ENCODE measurements at places on chromosomes 12 and 14. TPM values are rescaled to one million over a fixed set of nuclear protein-coding genes. Genes with fewer than 3 reads are reported as not detected.

GRCh38 chr12:52232203-52232673 is 805 bp upstream of the KRT7 start:
- no peak for DNase-seq

- DNase-seq, result no peak
Observed at GRCh38 chr14:64238049-64238448, 56.1 kb downstream of the ESR2 start.

DNA sequence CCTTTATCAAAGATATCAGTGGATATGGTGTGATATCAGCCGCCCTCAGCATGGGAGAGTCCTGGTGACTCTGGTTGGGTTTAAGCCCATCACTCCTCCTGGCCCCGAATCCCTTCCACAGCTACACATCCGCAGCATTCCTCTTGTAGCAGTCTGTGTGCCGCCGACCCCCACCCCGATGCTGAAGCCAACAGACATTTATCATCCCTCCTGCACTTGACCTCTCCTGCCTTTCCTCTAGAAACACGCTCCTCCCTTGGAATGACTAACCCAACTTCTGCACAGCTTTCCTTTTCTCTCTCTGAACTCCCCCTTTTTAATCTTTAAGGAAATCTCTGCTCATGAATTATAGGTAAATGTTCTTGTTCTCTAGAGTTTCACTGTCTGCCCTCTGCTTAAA is 250.9 kb upstream of the FOXN3 start:
- no peak for DNase-seq

DNA sequence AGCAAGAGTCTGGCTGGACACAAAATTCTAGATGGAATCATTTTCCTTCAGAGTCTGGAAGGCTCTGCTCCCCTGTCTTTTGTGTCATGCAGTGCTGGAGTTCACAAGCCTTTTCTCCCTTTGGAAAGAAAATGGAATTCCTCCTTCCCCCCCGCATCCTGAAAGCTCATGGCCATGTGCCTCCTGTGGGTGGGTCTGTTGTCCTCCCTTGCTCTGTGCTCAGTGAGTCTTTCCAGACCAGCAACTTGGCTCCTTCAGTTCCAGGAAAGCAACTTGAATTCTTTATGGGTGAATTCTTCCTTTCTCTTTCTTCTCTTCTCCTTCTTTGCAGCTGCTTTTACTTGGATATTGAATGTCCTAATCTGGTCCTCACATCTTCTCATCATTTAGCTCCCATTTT is 70.2 kb downstream of the TUNAR start:
- DNase-seq, result no peak

Gene SALL2
- 4.3 TPM for total RNA-seq

GRCh38 chr14:75088566-75089373 is 19.3 kb downstream of the ZC2HC1C start:
- no peak for DNase-seq

DNA sequence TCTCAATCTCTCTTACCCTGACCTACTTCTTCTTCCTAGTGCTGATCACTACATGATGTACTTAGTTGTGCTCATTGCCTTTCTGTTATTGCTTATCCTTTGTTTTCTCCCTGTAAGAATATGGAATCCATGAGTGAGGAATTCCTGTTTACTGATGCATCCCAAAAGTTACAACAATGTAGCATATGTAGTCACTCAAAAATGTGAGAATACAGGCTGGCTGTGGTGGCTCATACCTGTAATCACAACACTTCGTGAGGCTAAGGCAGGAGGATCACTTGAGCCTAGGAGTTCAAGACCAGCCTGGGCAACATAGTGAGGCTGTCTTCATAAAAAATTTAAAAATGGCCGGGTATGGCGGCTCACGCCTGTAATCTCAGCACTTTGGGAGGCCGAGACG is 8.0 kb upstream of the WDR20 start:
- no peak for DNase-seq

DNA sequence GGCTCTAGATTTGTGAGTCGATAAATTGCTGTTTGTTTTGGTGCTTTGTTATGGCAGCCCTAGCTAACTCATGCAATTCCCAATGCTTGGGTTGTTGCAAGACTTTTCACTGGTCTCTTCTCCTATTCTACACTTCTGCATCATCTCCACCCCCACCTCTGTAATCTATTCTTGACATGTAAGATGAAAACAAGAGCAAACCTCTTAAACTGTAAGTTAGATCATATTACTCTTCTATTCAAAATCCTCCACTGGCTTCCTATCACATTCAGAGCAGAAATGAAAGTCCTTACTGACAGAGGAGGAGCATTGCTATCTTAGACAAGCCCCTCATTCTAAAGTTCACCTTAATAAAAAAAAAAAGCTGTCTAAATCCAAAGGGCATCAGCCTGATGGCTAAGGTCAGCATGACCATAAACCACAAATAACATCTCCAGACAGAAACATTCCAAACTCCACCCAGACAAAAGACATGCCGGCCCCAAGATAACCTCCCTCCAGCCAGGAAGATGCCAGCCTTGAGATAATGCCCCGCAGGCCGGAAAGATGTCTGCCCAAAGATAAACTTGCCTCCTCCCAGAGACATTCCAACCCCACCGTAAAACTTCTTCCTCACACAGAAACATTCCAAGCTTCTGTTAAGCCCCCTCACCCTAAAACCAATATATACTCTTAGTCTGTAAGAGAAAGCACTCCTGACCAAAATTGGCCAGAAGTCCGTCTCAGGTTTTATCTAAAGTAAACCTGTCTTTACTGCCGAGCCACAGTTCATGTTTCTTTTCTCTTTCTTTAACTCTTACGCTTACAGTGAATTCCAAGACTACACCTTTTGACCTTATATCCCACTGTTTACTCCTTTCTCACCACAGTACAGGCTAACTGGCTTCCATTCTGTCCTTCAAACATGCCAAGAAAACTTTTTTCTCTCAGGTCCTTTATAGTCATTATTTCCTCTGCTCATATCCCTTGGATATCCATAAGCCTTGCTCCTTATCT is 308.9 kb downstream of the KCNH5 start:
- DNase-seq, result no peak

DNA sequence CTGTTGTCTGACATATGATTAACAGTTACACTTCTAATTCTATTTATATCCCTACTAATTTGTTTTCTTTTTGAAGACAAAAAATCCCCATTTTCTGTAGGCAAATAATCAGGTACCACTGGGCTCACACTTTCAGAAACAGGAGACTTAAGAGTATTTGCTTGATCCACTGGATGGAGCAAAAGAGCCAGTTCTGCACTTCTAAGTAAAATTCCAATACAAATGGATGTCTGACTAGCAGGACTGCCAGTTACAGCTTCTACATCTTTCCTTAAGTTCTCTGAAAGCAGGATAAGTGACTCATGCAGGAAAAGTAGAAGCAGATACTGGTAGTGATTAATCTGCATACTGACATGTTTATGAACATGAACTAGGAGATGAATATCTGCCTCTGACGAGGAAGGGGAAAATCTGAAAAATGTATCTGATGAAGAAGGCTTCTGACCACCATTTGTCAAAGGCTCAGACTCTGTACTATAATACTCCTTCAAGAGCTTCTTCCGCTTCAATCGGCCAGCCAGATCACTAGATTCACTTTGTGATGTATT is 73.8 kb upstream of the ANKS1B start:
- no peak for DNase-seq

GRCh38 chr12:38151991-38152700 is 164.4 kb upstream of the ALG10B start:
- DNase-seq, result no peak

GRCh38 chr12:113466454-113467141 is 5.1 kb downstream of the LHX5 start:
- DNase-seq, result no peak

DNA sequence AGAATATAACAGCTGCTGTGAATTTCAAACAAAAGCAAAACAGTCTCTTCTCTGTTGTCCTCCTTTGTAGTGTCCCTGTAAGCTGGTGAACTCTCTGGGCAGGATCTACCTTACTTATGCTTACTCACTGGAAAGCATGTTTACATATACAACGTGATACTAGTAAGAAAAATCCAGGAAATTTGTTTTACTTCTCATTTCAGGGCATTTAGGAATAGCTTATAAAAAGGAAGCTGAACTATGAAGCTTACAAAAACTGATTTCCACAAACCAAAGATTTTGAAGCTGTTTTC is 311.0 kb downstream of the NOVA1 start:
- DNase-seq, result no peak

- DNase-seq, result no peak
Observed at GRCh38 chr12:71183846-71184245, 26.0 kb upstream of the TSPAN8 start.

DNA sequence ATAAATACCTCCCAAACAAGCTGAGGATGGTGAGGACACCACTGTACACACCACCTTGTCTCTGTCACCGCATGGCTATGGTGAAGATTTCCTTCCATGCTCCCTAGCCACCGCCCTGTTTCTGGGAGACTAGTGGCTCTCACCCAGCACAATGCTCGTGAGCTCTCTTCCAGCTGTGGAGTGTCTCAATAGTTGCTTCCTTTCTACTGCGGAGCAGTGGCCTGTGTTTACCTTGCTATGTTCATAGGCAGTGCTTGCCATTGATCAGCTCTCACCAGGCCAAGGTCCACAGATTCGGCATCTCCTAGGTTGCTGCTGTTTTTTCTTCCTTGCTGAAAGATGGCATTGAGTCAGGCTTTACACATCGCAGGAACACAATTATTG is 313.6 kb upstream of the RTL1 start:
- no peak for DNase-seq

DNA sequence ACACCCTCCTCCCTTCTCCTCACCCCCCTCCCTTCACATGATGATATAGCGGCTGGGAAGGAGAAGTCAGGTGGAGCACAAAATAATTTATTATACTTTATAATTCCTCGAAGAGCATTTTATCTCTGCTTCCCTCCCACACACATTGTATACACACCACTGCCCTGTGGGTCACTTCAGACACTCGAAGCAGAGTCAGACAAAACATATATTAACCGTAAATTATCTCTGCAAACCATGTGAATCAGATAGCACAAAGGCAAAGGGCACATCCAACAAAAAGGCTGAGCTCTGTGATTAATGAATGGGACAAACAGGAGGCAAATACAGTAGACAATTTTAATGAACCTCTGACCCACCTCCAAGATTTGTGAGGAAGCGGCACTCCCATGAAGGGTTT is 450.7 kb downstream of the GALC start:
- DNase-seq, result no peak

GRCh38 chr12:3607821-3608220 is 116.8 kb downstream of the PRMT8 start:
- DNase-seq, result no peak

DNA sequence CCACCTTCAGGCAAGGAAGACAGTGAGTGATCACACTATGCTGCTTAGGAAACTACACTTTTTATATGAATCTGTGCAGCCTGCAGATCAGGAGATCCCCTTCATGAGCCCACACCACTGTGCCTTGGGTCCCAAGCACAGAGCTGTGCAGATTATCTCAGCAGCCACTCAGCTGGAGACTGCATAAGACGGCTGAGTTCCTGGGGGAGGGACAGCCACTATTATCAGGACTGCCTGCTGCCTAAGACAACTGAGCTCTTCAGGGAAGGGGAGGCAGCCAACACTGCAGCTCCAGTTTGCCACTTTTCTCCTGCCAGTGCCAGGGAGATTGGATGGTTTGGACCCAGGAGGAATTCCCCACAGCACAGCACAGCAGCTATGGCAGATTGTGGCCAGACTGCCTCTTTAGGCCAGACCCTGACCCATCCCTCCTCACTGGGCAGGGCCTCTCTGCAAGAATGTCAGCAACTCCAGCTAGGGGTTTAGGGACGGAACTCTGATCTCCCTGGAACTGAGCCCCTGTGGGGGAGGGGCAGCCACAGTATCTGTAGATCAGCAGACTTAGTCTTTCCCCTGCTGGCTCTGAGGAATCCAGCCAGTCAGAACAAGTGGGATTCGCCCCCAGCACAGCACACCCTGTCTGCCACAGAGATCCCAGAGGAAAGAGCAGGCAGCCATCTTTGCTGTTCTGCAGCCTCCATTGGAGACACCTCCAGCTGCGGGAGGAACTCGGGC is 141.3 kb downstream of the KLHL28 start:
- no peak for DNase-seq

- no peak for DNase-seq
Observed at GRCh38 chr14:54487771-54488170, 1.0 kb downstream of the GMFB start.

GRCh38 chr12:131799828-131800593 is 28.2 kb upstream of the MMP17 start:
- DNase-seq, result no peak

DNA sequence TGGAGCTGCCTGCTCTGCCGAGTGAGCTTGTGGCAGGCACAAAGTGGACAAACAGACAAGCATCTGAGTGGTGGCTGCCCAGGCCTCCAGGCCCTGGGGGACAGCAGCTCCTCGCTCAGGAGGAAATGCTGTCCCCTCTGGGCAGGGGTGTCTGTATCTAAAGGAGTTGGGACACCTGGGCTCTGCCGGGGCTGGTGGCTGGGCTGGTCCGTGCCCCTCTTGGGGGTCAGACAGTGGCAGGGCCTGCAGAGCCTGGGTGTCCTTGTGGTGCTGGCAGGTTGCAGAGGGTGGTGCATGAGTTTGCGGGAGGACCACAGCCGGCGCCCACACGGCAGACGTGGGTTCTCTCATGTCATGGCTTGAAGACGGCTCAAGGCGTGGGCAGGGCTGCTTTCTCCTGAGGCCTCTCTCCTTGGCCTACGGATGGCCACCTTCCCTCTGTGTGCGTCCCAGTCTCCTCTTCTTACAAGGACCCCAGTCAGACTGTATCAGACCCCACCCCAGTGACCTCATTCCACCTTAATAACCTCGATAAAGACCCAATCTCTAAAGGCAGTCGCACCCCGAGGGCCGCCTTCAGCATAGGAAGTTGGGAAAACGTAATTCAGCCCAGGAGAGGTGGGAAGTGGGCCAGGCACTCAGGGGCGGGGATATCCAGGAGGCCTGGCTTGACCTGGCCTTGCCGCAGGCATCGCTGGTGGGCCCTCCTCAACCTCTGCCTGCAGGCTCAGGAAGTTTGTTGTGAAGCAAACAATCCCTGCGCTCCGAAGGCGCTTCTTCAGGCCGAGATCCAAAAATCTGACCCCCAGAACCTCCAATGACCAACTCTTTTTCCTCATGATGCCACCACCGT is 110.0 kb downstream of the KIF26A start:
- no peak for DNase-seq

GRCh38 chr12:47276253-47276620 is 196.5 kb upstream of the AMIGO2 start:
- no peak for DNase-seq

Gene DTX1
- total RNA-seq, result 2.0 TPM

Gene AKAP6
- 176 TPM for total RNA-seq
